ENCODE measurements at places on chromosomes 11 and 22.

DNA sequence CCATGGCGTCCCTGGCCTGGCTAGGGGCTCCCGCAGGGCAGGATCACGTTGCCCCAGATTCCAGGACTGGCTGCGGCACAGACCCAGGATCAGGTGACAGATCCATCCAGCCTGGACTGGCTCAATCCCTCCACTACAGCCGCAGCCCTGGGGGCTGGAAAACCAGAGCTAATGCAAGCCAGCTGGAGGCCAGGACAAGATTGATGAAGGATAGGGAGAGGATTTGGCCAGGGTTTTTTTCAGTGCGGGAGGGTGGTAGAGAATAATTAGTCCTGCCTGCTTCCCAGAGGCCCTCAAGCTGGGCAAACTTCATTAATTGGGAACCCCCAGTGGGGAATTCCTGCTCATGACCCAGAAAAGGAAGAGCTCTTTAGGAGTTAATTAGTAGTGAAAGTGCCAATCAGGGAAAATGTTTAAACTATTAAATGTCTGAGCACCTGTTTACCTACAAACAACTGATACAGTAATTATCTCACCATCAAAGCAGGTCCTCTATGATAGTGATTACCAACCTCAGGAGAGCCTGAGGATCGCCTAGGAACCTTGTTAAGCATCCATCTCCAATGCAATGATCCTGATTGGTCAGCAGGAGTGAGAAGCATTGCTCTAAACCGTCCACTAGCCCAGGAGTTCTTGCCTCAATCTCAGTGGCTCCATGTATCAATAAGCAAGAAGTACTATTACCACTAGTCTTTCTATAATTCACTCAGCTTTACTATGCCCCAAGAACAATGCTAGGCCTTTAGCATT is 33.0 kb upstream of the MYOD1 start:
- DNase-seq, result peak; percentile 45

DNA sequence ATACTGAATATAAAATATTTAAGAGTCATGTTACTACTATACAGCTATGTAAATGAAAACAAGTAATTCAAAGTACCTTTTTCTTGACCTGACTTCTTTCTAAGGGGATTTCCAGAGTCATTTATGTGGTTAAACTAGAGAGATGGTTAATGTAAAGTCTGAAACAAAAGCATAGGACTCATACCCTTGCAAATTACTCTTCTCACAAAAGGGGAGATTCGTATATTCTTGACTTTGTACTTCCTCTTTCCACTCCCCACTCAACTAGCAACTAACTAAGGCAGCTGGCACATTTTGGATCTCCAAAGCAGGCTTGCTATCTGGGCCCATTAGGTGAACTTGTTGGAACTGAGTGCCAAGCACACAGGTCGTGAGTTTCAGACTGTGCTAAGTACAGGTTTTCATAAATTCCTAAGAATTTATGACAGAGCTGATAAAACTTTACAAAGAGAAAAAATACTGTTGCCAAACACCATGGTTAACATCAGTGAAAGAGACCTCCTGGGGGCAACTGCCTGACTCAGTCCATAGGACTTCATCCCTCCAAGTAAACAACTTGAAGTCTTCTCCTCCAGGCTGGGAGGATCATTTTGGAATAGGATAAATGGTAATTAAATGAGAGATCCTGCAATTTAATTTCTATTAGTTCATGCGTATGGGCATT is 77.0 kb upstream of the DDI1 start:
- peak; percentile 80 for DNase-seq

- no peak for DNase-seq
Measured at GRCh38 chr22:47352920-47353700, 590.7 kb downstream of the TBC1D22A start.

DNA sequence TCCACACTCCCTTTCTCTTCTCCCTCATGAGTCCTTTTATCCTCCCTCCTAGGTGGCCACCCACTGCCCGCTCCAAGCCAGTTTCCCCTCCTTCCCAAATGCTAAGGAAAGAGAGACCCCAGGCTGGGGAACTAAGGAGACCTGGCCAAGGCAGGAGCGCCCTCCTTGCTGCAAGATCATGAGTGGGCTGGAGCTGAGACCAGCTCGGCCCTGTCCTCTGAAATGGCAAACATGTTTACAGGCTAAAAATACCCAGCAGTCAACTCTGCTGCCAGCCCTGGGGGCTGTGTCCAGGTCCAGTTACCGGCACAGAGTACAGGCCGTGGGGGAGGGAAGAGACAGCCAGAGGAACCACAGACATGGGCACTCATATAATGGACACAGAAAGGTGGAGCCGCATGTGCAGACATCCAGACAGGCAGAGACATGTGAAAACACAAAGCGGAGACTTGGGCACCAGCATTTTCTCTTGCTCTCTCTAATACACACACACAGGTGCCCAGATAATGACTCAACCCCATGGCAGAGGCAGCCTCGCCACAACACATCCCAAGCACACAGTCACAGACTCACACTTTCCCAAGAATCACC is 1.2 kb upstream of the AHNAK start:
- DNase-seq, result no peak

GRCh38 chr11:26158251-26158650 is 173.7 kb upstream of the ANO3 start:
- no peak for DNase-seq

DNA sequence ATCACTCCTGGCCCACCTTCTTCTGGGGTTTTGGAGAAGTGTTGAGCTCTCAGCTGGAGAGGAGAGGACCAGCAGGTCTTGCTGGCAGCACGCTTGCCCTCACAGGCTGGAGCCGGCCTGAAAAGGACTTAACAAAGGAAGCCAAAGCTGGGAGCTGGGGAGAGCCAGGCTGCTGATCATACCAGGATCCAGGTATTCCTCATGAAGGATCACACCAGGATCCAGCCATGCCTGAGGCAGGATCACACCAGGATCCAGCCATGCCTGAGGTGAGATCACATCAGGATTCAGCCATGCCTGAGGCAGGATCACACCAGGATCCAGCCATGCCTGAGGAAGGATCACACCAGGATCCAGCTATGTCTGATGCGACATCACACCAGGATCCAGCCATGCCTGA is 17.0 kb downstream of the MRGPRD start:
- DNase-seq, result no peak

DNA sequence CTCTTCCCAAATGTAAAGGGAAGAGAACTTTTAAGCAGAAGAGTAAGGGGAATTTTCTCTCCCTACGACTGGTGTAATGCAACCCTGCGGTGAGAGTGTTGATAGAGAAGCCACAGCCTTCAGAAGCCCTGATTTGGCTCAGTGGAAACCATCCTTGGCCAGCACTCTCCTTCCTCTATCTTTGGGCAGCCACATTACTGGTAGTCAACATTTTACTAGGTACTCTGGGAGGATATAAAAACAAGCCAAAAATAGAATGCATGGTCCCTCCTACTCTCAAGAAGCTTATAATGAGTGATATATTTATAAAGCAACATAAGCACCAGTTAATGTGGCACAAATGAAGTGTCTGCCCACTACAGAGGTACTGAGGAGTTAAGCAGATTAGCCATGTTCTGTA is 201.8 kb upstream of the NCAM1 start:
- no peak for DNase-seq

DNA sequence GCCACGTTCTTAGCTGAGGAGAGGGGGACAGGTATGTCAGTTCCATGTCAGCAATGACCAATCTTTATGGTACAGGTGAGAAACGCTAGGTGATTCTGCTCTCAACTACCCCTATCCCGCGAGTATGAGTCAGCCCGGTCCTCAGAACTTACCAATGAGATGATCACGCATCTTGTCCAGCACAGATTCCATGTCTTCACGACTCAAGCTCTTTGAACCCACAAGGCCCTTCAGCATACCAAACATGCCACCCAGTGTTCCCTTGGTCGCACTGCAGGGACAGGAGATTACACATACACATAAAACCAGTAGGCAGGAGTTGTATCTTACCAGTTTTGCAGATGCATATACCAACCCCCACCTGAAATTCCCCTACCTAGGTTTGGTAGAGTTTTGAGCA is 2.9 kb downstream of the SRPRA start:
- DNase-seq, result peak; percentile 7
